ENCODE measurements at places on chromosomes 16 and 17.

DNA sequence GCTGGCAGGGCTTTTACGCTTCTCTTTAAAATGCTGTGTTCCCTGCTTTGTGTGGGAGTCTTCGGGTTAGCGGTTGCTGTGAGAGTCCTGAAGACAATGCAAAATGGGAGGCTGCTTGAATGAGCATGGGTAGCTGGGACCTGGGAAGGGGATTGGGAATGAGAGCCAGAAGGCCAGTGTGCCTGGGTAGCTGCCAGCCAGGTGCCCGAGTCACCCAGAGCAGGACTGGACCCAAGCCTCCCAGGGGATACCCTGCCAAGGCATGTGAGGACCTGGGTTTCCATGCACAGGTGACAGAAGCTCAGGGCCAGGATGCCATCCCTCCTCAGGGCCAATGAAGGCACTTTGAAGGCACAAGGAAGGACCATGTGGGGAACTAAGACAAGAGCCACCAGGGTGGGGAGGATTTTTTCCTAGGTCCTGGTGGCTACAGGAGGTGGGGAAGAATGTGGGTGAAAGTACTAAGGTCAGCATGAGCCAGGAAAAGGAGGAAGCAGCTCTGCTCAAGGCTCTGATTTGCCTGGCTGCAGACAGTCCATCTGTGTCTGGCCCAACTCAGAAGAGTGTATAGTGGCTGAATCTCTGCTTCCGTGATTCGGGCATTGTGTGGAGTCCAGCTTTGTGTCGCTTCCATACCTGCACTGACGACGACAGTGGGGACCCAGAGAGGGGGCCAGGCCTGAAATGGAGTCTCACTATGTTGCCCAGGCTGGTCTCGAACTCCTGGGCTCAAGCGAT lies 20.5 kb downstream of the TMEM94 start:
- no peak for DNase-seq

- DNase-seq: no peak
Observed at GRCh38 chr16:4535627-4536108, 2.9 kb downstream of the CDIP1 start.

DNA sequence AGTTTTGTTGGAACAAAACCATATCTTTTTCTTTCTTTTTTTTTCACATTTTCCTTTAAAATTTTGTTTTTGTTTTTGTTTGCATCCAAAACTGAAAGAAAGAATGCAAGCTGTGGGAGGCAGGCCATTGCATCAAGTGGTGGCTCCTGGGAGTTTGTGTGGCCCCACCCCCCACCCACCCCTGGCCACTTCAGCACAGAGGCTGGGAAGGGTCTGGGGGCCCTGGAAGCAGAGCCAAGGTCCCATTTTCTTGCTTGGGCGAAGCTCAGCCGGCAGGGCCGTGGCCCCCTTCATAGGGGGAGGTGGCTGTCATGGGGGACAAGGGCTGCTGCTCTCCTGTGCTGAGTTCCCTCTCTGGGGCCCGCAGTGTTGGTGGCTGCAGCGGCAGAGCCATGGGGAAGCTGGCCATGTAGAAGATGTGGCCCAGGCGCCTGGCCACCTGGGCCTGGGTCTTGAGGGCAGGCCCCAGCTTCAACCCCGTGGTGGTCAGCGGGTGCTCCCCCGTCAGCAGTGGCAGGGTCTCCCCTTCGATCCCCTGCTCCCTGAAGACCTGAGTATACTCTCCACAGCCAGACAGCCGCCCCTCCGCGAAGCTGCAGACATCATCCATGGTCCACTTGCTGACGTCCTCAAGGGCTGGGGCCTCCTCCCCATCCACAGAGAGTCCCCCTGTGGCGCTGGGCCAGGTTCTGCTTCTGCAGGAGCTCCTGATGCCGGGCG lies 19.8 kb downstream of the PAFAH1B1 start:
- DNase-seq: no peak

- DNase-seq: no peak
Observed at GRCh38 chr16:82699711-82700495, 73.1 kb downstream of the CDH13 start.

DNA sequence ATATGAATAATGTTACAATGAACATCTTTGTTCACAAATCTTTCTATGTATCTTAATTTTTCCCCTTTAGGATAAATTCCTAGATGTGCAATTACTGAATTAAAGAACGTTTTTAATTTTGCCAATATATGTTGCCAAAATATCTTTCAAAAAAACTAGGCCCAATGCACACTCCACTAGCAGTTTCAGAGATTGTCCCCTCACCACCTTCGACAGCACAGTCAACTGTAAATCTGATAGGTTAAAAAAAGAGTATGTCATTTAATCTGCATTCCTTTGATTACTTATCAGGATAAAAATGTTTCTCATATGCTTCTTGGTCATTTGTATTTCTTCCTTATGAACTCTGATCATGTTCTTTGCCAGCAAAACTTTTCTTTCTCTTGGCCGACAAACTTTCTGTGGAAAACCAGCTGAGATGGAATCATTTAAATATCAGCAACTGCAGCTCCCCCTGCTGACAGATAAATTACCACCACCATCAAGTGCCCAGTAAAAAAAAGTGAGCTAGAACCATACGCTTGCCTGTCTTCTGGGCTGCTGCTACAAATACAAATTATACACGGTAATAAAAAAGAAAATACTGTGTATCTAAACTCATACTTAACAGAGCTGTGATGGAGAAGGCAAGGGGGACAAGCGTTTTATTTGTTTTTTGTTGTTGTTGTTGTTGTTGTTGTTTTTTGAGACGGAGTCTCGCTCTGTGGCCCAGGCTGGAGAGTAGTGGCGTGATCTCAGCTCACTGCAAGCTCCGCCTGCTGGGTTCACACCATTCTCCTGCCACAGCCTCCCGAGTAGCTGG lies 19.6 kb upstream of the KANSL1 start:
- DNase-seq: peak; percentile 50

- peak; percentile 10 for DNase-seq
Observed at GRCh38 chr17:33779234-33779591, 475.9 kb upstream of the CCL2 start.

- no peak for DNase-seq
Observed at GRCh38 chr16:47511882-47512281, 50.8 kb downstream of the PHKB start.

DNA sequence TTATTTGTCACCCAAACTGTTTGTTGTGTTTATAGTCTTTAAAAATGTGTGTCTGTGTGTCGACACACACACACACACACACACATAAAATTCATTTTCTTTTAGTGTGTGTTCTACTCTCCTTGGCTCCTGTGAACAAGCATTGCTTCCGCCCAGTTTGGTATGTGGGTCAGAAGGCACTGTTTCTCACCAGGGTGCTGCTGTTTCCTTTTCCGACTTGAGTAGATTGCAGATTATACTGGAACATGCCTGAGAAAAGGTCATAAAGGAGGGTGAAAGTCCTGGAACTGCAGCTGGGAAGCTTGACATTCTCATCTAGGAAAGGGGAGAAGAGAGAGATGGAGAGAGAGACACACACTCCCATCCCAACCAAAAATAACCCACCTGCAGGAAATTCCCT lies 330.3 kb downstream of the BCAS3 start:
- no peak for DNase-seq

GRCh38 chr16:67277999-67278772 lies 1.1 kb upstream of the PLEKHG4 start:
- DNase-seq: no peak

DNA sequence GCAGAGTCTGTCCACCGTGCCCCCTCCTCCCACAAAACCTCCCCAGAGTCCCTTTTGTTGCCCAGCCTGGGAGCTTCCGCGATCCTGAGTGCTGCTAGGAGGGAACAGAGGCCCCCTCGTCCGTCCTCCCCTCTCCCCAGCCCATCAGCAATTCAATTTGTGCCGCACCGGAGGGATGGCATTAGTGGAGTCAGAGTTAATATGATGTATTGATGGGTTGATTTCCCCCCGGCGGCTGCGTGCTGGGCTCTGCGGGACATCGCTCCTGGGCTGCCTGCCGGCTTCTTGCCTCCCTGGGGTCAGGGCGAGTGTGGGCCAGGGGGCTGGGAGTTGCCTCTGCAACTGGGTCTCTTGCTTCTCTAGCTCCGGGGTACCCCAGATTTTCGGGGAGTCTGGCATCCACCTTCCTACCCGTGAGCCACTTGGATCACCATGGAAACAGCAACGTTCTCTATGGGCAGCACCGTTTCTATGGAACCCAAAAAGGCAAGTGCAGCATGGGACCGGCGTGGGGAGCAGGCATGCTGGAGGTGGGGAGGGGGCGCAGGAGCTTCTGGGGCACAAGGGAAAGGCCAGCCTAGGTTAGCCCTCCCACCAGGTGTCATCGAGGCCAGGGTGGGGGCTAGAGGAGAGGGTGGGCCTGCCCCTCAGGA lies 42.9 kb downstream of the BAHCC1 start:
- no peak for DNase-seq

GRCh38 chr16:50121278-50121677 lies 31.8 kb upstream of the TENT4B start:
- DNase-seq: no peak

GRCh38 chr17:45258981-45259380 lies 2.9 kb downstream of the SPATA32 start:
- DNase-seq: no peak

- peak; percentile 33 for DNase-seq
Observed at GRCh38 chr16:3020604-3021448, 658 bp downstream of the TNFRSF12A start.

- DNase-seq: no peak
Observed at GRCh38 chr16:87391324-87391949, 699 bp upstream of the MAP1LC3B start.

DNA sequence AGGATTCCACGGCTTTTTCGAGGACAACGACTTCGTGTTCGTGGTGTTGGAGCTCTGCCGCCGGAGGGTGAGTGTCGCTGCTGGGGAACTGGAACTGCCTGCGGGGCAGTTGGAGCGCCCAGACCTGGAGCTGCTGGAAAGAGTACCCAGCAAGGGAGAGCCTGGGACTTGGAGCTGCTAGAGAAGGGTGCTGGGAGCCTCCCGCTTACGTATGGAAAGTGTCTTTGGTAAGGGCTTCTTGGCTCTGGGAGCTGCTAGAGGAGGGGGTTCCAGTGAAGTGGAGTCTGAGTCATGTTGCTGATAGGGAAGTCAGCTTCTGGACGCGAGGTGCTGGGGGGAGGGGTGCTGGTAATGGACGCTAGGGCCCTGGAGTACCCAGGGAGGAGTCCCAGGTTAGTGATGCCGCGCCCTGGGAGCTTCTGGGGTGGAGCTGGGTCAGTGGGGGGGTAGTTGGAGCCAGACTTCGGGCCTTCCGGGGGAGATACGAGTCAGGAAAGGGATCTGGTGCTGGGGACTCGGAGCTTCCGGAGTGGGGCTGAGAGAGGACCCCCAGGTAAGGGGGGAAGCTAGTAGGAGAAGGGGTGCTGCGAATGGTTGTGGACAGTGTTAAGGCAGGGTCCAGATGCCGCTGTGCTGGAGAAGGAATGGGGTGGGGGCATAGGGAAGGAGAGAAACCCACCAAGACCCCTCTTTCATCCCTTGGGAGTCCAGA lies 741 bp downstream of the PLK1 start:
- DNase-seq: no peak

GRCh38 chr16:7268182-7268581 lies 64.5 kb upstream of the RBFOX1 start:
- no peak for DNase-seq

GRCh38 chr16:17367923-17368322 lies 102.8 kb downstream of the XYLT1 start:
- DNase-seq: no peak

- no peak for DNase-seq
Observed at GRCh38 chr16:48152226-48152625, 3.6 kb downstream of the ABCC12 start.

GRCh38 chr17:37358098-37358829 lies 17.5 kb upstream of the C17orf78 start:
- peak; percentile 26 for DNase-seq

GRCh38 chr16:49461517-49461951 lies 87.9 kb downstream of the C16orf78 start:
- no peak for DNase-seq

Data from activated T-cell treated with anti-CD3 and anti-CD28 coated beads for 24 hours (primary cell).